ENCODE measurements at places on chromosomes 12 and 14. TPM values are rescaled to one million over a fixed set of nuclear protein-coding genes. Genes with fewer than 3 reads are reported as not detected.

The BCL2L14 gene
- not detected for polyA plus RNA-seq

The HVCN1 gene
- polyA plus RNA-seq, result 876 TPM

The SERPINA12 gene
- not detected for polyA plus RNA-seq

The TMEM132D gene
- not detected for polyA plus RNA-seq

- H3K36me3 ChIP-seq, result no peaks in the 10 kb centered on the region
- no peak for DNase-seq
- no peaks in the 10 kb centered on the region for H3K4me1 ChIP-seq
- peaks cover 30% of the 10 kb centered on the region for H3K27me3 ChIP-seq
Measured at GRCh38 chr14:69004731-69005431, 25.8 kb upstream of the ACTN1 start.

DNA sequence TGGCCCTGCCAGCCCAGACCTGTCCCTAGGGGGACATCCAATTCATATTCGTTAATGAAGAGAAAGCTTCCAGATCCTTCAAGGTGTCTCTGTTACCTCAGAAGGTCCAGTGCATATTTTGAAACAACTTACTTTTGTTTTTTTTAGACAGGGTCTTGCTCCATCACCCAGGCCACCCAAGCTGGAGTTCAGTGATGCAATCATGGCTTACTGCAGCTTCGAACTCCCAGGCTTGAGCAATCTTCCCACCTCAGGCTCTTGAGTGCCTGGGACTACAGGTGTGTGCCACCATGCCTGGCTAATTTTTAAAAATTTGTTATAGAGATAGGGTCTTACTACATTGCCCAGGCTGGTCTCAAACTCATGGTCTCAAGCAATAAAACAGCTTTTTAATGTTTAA, 48.4 kb downstream of the B4GALNT3 start:
- DNase-seq, result no peak
- no peaks in the 10 kb centered on the region for H3K36me3 ChIP-seq
- H3K4me1 ChIP-seq, result peaks cover 9% of the 10 kb centered on the region
- H3K27ac ChIP-seq, result no peak overlapping the region
- peaks cover 49% of the 10 kb centered on the region for H3K27me3 ChIP-seq
- no peak overlapping the region for H3K4me3 ChIP-seq

GRCh38 chr12:69934011-69934410, 109.0 kb downstream of the MYRFL start:
- no peak overlapping the region for H3K27ac ChIP-seq
- H3K27me3 ChIP-seq, result no peaks in the 10 kb centered on the region
- H3K4me1 ChIP-seq, result no peaks in the 10 kb centered on the region
- DNase-seq, result no peak
- no peak overlapping the region for H3K4me3 ChIP-seq
- no peaks in the 10 kb centered on the region for H3K36me3 ChIP-seq

DNA sequence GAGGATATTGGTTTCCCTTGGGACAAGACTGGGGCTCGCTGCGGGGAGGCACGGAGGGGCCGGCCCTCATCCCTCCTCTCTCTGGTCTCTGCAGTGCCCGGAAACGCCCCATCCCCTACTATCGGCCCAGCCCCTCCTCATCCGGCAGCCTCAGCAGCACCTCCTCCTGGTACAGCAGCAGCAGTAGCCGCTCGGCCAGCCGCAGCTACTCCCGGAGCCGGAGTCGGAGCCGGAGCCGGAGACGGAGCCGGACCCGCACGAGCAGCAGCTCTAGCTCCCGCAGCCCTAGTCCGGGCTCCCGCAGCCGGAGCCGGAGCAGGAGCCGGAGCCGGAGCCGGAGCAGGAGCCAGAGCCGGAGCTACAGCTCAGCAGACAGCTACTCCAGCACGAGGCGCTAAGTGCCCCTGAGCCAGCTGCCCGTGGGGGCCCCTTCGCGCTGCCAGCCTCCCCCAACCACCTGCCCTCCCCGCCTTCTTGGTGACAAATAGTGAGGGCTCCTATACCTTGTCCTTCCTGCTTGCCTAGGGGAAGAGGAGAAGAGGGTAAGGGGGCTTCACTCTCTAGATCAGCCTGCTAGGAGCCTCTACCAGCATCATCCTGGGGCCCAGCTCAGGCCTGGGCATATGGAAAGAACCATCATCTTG, 22.2 kb upstream of the HSPB8 start:
- no peak overlapping the region for H3K4me3 ChIP-seq
- no peak overlapping the region for H3K27ac ChIP-seq
- no peaks in the 10 kb centered on the region for H3K36me3 ChIP-seq
- DNase-seq, result no peak
- no peaks in the 10 kb centered on the region for H3K4me1 ChIP-seq
- H3K27me3 ChIP-seq, result peaks cover 33% of the 10 kb centered on the region

- no peak overlapping the region for H3K27ac ChIP-seq
- no peak overlapping the region for H3K4me3 ChIP-seq
- H3K27me3 ChIP-seq, result no peaks in the 10 kb centered on the region
- DNase-seq, result no peak
- no peaks in the 10 kb centered on the region for H3K4me1 ChIP-seq
Measured at GRCh38 chr12:17381211-17381610, 708.8 kb downstream of the RERGL start.

DNA sequence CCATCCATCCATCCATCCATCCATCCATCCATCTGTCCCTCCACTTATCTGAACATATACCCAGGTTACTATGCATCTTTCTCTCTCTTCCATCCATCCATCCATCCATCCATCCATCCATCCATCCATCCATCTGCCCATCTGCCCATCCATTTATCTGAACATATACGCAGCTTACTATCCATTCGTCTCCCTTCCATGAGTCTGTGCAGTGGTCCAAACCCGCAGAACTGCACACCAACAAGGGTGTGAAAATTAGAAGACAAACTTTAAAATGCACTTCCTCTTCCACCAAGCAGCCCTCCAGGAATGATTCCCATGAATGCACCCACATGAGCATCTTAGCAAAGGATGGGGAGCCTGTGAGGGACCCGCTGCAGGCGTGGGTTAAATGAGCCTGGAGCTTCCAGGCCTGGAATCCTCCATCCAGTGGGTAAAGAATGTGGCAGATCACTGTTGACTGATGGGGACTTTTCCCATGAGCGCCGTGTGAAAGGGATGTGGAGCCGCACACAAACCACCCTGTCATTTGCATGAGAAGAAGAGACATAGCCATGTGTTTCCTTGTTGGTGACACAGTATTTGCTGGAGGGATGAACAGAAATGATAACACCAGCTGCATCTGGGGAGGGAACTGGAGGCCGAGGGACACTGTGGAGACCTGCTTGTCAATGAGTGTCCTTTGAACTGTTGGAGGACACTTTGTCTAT, 376.6 kb downstream of the ADGRD1 start:
- H3K27me3 ChIP-seq, result no peaks in the 10 kb centered on the region
- no peak overlapping the region for H3K4me3 ChIP-seq
- H3K27ac ChIP-seq, result no peak overlapping the region
- H3K36me3 ChIP-seq, result no peaks in the 10 kb centered on the region

DNA sequence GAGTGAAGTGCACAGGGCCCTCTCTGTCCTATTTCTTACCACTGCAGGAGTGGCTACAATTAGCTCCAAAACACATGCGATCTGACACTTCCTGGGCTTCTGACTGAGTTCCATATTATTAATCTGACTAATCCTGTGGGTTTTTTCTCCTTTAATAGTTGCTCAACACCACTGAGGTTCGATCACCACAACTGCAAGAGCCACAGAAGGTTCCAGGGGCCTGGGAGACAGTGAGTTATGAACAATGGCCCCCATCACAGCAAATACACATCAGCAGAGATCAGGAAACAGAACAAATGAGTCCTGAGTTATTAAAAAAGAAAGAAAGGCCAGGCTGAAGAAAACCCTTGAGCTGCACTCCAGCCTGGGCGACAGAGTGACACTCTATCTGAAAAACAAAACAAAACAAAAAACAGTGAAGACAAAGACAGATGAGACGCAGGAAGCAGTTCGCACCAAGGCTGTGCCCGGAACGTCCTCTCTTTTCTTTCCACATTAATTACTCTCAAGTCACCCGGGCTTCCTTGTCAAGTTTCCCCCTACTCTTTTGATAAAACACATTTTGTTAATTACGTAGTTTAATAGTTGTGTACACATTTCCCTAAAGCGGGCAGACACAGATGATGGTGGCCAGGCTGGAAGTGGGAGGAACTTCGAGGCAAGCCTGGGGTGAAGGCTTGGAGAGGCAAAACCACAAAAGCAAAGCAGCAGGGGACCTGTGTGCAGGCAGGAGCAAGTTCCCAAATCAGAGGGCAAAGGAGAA, 42.7 kb downstream of the CDC42BPB start:
- no peak for DNase-seq
- peaks cover 29% of the 10 kb centered on the region for H3K4me1 ChIP-seq
- H3K27me3 ChIP-seq, result no peaks in the 10 kb centered on the region

GRCh38 chr14:96363751-96364336, 518 bp downstream of the GSKIP start:
- H3K27ac ChIP-seq, result peak overlapping the region; percentile 88
- H3K27me3 ChIP-seq, result no peaks in the 10 kb centered on the region
- peak overlapping the region; percentile 87 for H3K4me3 ChIP-seq
- no peak for DNase-seq
- peaks cover 4% of the 10 kb centered on the region for H3K36me3 ChIP-seq

GRCh38 chr14:95495076-95495475, 21.4 kb downstream of the SYNE3 start:
- peak overlapping the region; percentile 100 for H3K27ac ChIP-seq
- no peaks in the 10 kb centered on the region for H3K36me3 ChIP-seq
- peak overlapping the region; percentile 85 for H3K4me3 ChIP-seq

Measured in naive B cell (primary cell).